GOT3 (cell line): ENCODE measurements at places on chromosomes 7 and 10.
A peak's percentile ranks its signal among the peaks of the same experiment; 100 is the strongest.

GRCh38 chr7:94584113-94584512, 71.8 kb downstream of the SGCE start:
- no peak for DNase-seq

- DNase-seq: no peak
These were observed 29.5 kb upstream of the COBL start for GRCh38 chr7:51346126-51346525.

DNA sequence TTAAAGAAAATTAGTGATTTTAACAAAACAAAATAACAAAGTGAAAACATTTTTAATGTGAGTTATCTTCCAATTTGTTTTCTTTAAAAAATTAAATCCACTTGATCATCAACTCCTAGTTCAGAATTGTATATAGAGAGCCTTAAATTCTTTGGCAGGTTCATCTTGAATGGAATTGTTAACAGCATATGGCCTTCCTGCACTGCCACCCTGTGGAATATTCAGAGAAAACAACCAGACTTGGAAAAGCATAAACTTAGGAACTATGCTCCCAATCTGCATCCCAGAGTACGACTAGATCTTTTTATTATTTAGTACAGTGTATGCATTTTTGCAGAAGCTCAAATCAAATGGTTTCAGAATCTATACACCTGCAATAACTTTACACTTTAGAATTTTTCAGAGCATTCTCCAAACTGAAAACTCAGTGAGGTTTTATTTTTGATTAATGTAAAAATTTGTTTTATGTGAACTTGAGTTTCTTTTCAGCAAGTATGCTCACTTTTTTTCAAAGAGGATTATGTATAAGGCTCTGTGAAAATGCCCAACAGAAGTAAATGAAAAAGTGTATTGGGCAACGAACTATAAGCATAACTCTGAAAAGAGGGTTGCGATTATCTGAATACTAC, 44.9 kb upstream of the ANK3 start:
- no peak for DNase-seq

GRCh38 chr10:29657719-29658274, 23.0 kb upstream of the SVIL start:
- no peak for DNase-seq

DNA sequence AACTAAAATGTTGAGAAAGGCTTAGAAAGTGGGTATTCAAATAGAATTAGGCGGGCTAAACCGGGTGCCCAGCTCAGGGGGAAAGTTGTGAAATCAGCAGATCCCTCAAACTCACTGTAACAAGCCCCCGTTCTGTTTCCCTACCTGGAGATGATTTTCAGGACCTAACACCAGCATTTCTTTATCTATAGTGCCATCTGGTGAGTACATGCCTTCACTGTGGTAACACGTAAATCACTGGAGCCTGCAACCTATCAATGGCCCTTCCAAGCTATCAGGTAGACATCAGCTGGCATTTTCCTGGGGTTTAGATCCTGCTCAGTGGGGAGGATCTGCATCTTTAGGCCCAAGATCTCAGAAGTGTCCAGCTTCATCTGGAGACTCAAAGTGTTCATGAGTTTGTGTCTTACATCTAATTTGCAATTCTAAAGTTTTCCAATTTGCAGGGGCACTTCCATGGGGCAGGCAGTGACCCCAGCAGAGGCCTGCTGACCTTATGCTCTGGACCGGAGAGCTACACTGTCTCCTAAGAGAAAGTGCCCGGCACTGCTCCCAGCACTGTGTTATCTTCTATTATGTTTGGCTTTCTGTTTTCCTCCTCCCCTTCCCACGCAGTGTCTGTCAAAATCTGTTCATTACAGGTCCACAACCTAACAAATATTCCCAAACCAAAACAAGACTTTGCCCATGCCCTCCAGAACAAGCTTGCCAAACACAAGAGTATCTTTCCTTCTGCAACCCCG, 132.5 kb downstream of the LSM5 start:
- DNase-seq: no peak

GRCh38 chr7:155104913-155105312, 34.8 kb downstream of the HTR5A start:
- no peak for DNase-seq

GRCh38 chr10:103761075-103761920, 94.1 kb downstream of the SH3PXD2A start:
- DNase-seq: no peak

GRCh38 chr7:43872406-43873110, 3.2 kb upstream of the MRPS24 start:
- DNase-seq: peak; percentile 54

- DNase-seq: no peak
These were observed 20.5 kb downstream of the GRID1 start for GRCh38 chr10:86345859-86346798.

- no peak for DNase-seq
These were observed 98.9 kb downstream of the DYNC1I1 start for GRCh38 chr7:95871075-95871848.
